ENCODE measurements at places on chromosomes 3 and 15.

DNA sequence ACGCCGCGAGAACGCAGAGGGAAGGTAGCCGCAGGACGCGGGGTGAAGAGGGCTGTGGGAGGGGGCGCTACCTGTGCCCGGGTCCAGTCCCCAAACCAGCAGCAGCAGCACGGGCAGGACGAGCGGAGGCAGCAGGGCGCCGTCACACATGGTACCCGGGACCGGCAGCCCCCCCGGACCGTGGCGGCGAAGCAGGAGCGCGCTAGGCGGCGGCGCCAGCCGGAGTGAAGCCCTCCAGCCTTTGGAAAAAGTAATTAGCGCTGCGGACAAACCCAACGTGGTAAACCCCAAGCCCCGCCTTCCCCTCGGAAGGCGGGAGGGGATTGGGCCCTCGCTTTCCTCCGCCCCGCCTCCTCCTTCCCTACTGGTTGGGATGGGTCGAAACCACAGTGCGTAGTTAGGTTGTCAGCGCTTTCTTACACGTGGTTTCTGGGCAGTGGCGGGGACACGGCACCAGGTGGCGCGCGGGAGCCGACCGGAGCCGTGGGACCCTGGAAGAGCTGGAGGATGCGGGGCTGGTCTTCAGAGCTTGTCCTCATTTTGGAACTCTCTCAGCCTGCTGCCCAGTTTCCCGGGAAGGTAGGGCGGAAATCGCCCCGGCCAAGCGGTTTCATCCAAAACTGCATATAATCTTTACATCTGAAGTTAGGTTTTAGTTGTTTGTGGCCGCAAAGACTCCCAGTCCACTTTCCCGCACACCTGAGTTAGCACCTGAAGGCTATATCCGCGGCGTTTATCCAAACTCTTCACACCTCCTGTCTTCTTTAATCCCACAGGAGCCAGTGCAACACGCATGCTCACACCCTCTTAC is at the start of gene ADAMTS17:
Gene ADAMTS17 (minus strand): TSS at position 226 of the 811 bp plus-strand sequence. CDS start 76 bp downstream, at position 150.
- DNase-seq, result peak; percentile 89

- DNase-seq, result no peak
Measured at GRCh38 chr15:49410641-49411040, 12.4 kb upstream of the FGF7 start.

DNA sequence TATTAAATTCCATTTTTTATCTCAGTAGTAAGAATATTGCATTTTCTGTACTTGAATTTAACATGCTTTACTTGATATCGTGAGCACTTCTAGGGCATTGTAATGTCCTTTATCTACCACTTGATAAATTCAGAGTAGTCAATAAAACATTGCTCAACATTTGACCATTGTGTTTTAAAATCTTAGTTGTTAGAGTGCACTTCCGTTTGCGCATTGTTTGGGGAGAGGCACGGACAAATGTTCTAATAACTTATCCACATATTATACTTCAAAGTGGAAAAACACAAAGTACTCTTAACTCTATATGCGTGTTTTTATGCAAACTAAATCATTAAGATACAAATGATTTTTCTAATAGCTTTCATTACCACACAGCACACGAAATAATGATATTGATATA is 419 bp downstream of the FAM227B start:
- DNase-seq, result no peak

- no peak for DNase-seq
Measured at GRCh38 chr3:192062186-192062585, 601.2 kb downstream of the PYDC2 start.

DNA sequence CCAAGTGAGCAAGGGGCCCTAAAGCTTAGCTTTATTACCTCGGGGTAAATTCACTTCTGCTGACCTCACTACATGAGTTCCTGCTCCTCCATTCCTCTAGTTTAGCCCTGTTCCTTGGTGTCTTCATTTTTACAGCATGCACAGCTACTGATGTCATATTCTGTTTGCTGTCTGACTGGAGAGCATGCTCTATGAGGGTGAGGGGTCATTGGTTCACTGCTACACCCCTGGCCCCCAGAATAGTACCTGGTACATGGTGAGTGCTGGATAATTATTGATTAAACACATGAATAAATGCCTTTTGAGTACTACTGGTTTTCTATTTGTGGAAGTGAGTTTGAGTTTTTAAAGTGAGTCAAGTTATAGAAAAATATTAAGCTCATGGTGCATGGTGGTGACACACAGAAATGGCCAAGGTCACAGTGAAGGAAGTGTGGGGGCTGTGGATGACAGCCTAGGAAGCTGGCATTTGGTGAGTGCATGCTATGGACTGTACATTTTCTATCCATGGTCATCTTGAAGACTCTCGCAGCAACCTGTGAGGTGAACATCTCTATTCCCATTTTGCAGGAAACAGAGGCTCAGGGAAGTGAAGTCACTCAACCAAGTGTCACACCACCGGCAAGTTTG is 34.0 kb downstream of the RPLP1 start:
- no peak for DNase-seq

GRCh38 chr3:62667714-62668113 is 207.5 kb downstream of the CADPS start:
- no peak for DNase-seq

DNA sequence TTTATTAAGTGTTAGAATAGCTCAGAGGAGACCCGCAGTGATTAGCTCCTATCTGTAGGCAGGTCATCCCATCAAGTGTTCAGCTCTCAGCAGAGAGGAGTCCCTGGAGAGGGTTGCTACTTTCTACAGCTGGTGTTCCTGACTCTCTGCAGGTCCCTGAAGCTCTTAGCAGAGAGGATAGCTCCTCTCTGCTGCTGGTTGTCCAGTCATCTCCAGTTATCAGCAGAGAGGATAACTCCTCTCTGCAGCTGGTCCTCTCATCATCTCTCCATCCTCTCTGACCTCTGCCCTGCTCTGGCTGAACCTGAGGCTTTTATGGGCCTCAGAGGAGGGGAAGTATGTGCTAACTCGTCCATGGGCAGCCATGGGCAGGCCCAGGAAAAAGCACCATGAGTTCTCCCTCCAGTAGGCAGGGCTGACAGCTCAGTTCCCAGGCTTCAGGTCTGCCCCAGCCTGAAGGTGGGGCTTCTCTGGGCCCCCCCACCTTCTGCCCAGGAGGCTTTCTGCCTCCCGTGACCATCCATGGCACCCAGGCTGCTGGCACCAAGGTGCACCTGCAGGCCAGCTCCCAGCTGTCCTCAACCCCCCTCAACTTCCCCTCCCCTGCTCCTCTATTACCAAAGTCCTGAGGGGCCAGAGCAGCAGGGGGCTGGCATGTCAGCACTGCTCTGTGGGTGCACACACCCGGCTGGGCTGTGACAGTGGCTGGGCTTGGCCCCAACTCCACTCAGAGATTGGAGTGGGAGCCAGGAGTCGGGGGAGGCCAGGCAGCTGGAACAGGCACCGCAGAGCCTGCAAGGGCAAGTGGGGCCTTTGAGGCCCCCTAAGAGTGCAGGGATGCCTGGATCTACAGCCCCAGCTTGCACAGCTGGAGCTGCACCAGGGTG is 98.9 kb upstream of the FRMD4B start:
- DNase-seq, result no peak

- peak; percentile 65 for DNase-seq
Measured at GRCh38 chr15:65856821-65857455, 12.4 kb upstream of the RAB11A start.

GRCh38 chr3:44470430-44470829 is 7.0 kb downstream of the ZNF445 start:
- DNase-seq, result no peak

DNA sequence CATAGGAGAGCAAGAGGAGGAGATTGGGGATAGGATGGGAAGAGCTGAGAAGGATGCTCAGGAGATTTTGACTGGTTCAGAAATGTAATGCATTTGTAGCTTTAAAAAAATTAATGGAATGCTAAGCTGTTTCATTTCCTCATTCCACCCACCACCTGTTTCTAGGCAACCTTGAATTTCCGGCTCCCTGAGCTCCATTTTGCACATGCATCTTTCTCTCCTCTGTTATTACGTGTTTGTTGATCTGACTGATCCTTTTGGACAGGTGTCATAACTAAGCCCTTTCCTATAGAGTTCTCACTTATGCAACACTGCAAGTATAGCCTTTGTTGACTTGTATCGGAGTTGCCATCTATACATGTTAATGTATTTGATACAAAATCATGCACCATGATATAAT is 4.3 kb downstream of the TMPRSS7 start:
- no peak for DNase-seq

- no peak for DNase-seq
Measured at GRCh38 chr3:158352551-158352950, 218.4 kb upstream of the MLF1 start.

GRCh38 chr3:53846134-53846850 is at the start of the genes CHDH and IL17RB:
TSS of gene CHDH (minus strand) at chr3:53846419. CDS start at chr3:53824008, 22,411 bp downstream.
TSS of gene IL17RB (plus strand) at chr3:53846568. CDS start at chr3:53846589, 21 bp downstream.
- peak; percentile 23 for DNase-seq

DNA sequence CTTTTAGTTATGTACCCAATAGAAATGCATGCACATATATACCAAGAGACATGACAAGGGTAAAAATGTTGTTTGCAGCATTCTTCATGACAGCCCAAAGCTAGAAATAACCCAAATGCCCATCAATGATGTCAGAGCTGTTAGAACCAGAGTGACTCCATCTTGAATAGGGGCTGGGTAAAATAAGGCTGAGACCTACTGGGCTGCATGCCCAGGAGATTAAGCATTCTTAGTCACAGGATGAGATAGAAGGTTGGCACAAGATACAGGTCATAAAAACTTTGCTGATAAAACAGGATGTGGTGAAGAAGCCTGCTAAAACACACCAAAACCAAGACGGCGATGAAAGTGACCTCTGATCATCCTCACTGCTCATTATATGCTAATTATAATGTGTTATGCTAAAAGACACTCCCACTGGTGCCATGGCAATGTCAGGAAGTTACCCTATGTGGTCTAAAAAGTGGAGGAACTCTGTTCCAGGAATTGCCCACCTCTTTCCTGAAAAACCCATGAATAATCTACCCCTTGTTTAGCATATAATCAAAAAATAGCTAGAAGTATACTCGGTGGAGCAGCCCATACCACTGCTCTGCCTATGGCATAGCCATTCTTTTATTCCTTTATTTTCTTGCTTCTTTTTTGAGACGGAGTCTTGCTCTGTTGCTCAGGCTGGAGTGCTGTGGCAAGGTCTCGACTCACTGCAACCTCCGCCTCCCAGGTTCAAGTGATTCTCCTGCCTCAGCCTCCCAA is 32.9 kb downstream of the ZBTB11 start:
- DNase-seq, result no peak

GRCh38 chr3:25354071-25354470 is 74.0 kb upstream of the RARB start:
- no peak for DNase-seq

- DNase-seq, result no peak
Measured at GRCh38 chr15:85019815-85020590, 38.3 kb downstream of the PDE8A start.

- no peak for DNase-seq
Measured at GRCh38 chr3:169868369-169868768, 1.4 kb downstream of the LRRC31 start.

GRCh38 chr3:129065016-129065719 is 4.6 kb downstream of the GP9 start:
- DNase-seq, result no peak

- no peak for DNase-seq
Measured at GRCh38 chr15:72193836-72194396, 3.7 kb downstream of the GRAMD2A start.

DNA sequence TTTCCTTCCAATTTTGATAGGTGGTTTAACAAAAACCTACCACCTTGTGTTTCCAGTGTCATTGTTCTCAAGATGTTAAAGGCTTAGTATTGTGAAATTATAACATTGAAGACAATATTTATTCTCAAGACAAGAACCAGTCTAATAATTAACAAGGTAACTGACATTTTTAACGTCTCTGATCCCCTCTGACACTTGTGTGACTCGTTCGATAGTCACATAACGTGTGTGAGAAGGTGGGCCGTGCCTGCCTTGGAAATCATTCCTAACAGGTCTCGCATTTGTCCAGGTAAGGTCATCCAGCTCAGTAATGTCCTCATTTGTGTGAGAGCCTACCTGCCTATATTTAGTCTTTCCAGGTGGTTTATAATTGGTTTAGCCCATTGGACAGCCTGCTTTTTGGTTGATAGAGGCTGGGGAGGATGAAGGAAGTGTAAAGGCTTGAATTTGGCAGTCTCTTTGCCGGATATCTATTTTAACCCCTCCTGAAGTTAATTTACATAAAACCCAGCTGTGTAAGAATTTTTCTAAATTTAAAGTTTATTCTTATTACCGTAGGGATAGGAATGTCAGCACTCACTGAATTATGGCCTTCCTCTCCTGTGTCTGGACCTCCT is 94.4 kb downstream of the AKAP13 start:
- DNase-seq, result no peak

- DNase-seq, result no peak
Measured at GRCh38 chr3:175200391-175201095, 341.4 kb downstream of the NAALADL2 start.

- DNase-seq, result no peak
Measured at GRCh38 chr3:179069762-179070390, 1.7 kb downstream of the ZMAT3 start.

GRCh38 chr3:50256978-50257890 is 11.7 kb upstream of the SEMA3B start:
- DNase-seq, result no peak

DNA sequence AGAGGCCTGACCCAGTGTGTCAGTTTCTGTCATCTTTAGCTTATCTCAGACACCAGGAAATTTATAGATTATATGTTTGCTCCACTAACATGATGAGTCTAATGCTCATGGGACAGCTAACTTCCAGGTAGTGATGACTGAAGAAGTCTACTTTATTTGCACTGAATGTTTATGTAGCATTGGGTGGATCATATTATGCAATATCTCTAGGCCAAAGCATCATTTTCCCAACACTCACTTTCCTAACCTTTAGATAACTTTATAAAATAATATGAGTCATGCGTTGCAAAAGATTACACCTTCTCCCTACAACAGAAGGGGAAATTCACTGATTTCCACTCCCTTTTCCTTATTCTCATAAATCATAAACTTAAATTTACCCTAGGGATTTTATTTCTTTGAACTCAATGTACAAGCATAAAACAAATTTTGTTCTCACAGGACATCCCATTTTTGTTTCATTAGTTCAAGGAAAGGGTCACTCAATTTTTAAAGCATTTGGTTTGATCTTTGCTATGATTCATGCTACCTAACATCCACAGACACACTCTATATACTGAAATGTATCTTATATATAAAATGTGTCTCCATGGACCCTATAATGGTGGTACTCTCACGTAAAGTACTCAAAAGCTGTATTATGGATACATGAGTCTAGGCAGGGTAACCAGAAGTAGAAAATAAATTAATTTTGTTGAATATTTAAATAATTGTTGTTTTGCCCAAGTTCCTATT is 225.2 kb downstream of the WDR72 start:
- no peak for DNase-seq

GRCh38 chr3:98329392-98330124 is 24.1 kb upstream of the OR5K4 start:
- peak; percentile 18 for DNase-seq

GRCh38 chr15:51086409-51086808 is 8.3 kb downstream of the TNFAIP8L3 start:
- DNase-seq, result no peak

DNA sequence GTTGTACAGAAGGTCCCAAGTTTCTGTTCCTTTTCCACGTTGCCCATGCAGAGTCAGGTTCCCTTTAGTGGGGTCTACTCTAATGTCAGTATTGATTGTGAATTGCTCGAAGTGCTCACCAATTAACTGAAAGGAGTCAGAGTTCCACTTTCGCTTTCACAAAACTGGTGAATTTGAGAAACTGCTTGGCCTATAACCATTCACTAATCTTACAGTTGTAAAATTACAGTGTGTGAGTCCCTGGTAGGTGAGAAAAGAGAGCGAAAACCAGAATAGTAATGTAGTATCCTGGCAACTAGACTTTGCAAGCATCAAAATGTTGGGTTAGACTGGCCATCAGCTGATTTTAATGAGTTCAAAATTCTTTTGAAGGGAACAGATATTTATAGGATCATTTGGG is 237.5 kb upstream of the CHRM5 start:
- no peak for DNase-seq

All from T-helper 17 cell (primary cell).